ELR (cell line): ENCODE measurements at places on chromosomes 2 and 18.

DNA sequence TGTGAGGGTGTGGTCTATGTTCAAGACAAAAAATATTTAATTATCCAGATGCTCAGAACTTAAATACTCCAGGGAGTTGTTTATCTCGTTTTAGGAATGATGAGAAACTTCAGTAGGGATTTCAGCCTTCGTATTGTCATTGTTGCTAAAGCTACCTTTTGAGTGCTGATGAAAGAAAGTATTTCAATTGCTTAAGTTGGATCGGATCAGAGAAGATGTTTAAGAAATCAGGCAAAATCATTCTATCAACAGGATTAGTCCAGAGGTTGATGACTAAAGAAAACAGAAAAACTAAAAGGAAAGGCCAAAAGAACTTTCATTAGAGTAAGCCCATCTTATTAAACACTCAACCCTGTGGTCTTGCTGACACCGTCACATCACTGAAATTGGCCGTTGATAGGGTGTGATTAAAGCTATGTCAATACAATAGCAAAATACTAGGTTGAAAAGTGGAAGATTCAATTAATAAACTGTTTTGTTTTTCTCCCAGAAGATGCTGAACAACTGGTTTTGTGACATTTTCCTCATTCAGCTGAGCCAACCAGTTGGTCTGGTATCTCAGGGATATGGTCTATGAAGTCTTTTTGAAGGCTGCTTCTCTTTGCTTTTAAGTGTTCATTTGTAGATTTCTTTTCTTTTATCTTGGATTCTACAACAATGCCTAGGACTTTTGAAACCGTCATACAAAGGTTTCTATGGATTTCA, 551.7 kb downstream of the SLC4A3 start:
- DNase-seq: no peak

- DNase-seq: peak; percentile 45
These were observed 47.2 kb downstream of the RAD51AP2 start for GRCh38 chr2:17470855-17471641.

DNA sequence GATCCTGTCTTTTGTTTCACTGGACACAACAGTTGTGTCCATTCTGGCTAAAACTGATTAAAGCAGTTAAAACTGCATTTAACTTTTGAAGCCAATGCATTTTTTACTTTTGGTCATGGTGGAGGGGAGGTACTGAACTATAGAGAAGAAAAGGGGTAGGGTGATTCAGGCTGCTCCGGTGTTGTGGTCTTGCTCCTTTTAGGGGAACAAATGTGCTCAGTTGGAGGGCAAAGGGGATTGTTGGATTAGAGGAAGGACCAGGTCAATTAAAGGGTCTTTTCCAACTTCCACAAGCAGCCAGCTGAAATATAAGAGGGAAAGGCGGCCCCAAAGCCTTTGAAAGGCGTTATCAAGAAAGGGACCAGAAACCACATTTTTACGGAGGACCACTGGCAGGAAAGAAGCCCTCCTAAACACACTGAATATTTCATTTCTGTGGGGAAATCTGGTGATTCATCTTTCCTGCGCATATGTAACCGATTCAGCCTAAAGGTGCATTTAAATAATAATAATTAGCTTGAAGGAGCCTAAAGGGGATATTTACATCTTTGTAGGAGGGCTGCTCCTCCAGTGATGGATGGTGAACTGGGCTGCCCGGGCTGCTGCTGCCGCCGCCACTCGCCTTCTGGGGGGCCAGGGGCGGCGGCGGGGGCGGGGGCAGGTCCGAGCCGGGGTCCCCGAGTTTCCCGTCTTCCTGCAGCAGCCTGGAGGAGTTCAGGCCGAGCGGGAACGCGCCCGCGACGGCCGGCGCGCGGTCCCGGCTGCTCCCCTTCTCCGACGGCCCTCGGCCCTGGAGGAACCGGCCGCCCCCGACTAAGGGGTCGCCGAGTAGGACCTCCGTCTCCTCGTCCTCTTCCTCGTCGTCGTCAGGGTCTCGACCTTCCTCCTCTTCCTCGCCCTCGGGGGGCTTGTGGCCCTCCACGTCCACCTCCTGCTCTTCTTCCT, 5.2 kb downstream of the SKOR2 start:
- DNase-seq: no peak

- no peak for DNase-seq
These were observed 1832.9 kb upstream of the LRRTM1 start for GRCh38 chr2:82137441-82137840.

- no peak for DNase-seq
These were observed 76.0 kb upstream of the RBM44 start for GRCh38 chr2:237722616-237723015.

DNA sequence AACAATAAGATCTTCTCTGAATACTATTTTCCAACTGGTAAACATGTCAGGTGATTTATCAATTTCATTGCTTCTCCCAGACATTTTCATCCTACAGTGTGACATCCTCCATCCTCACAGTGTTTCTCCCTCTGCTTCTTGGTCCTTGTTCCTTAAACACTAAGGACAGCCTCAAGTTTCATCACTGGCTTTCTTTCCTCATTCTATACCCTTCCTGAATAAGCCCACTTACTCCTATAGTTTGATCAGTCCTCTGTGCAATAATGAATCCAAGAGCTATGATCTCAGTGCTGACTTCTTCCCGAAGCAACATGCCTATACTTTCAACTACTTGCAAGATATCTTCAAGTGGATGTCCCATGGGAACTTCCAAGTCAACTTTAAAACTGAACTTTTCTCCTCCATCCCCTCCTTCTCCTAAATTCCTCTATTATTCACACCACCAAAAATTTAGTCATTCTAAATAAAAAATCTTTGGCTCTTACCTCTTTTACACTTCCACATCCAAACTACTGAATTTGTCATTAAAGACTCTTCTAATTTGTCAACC, 87.6 kb downstream of the FAM228A start:
- no peak for DNase-seq

GRCh38 chr18:77015771-77016710, 116.5 kb downstream of the MBP start:
- no peak for DNase-seq

- no peak for DNase-seq
These were observed 71.8 kb upstream of the LRATD1 start for GRCh38 chr2:14560716-14561115.

DNA sequence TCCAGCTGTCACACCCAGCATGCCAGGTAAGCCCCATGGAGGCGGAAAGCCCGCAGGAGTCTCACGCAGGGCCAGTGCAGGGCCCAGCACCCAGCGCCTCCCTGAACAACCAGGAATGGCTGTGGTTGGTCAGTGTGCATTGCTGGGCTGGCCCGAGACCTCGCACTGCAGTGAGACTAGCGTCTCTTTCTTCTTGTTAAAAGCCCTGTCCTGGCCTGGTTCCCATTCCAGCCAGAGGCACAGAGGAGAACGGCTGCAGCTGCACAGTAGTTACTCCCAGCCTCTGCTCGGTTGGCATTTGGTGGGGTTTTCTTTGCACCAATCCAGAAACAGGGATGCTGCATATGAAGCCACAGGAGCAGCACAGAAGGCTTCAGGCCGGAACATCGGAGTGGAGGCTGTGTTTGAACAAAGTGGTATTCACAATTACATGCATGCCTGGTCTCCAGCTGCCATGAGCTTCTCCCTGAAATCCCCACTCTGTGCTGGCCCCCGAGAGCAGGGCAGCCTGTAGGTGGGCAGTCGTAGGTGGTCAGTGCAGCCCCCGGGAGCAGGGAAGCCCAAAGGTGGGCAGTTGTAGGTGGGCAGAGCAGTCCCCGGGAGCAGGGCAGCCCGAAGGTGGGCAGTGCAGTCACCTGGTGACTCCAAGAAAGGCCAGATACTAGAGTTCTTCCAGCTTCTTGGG, 163.7 kb upstream of the PXDN start:
- no peak for DNase-seq

- no peak for DNase-seq
These were observed 27.3 kb downstream of the VAPA start for GRCh38 chr18:9941103-9941502.

- DNase-seq: no peak
These were observed 120.0 kb downstream of the DOCK10 start for GRCh38 chr2:224922142-224922727.

DNA sequence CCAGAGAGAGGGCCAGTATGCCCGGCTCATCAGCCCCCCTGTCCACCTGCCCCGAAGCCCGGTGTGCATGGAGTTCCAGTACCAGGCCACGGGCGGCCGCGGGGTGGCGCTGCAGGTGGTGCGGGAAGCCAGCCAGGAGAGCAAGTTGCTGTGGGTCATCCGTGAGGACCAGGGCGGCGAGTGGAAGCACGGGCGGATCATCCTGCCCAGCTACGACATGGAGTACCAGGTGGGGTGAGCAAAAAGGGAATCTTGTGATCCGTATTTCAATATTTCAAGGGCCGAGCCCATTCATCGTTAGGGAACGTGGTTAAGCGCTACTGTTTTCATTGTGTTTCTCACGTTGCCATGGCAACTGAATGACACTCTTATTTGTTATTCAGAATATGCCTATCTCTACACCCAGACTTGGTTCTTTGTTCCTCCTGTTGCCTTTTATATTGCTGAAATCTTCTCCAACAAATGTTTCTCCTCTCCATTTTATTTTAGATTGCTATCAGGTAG, 81.5 kb downstream of the NRP2 start:
- DNase-seq: peak; percentile 61

DNA sequence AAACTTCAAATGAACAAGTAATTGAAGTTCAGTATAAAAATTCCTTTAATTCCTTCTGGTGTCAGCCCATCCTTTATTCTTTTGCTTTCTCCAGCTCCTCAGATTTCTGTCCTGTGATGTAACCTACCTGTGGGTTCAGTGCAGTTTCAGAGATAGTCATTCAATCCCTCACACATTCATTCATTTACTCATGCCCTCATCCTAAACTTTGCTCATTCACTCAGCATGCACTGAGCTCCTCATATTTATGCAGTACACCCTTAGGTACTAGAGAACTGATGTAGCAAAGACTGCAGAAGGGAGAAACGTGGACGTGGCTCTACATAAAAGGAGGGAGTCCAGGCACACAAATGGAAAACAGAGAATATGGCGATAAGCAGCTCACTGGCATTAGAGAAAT, 45.3 kb upstream of the STAT1 start:
- DNase-seq: no peak

- DNase-seq: no peak
These were observed 71.7 kb upstream of the TWIST2 start for GRCh38 chr2:238776003-238776760.

GRCh38 chr2:161178756-161179155, 18.5 kb downstream of the TANK start:
- DNase-seq: no peak

DNA sequence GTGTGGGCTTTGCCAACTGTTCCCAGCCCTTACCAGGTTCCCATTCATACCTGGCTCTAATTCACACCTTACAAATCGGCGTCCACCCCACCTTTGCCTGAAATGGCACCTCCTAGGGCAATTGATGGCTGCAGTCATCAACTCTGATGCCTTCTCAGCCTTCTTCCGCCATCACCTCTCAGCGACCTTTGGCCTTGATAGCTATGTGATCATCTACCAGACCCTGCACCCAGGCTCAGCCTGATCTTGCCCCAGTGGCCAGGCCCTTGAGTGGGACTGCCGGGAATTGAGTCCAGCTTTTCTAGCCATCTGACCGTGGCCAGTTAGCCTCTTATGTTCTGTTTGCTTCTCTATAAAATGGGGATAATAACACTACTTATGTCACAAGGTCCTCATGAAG, 32.5 kb downstream of the PSD4 start:
- DNase-seq: no peak

DNA sequence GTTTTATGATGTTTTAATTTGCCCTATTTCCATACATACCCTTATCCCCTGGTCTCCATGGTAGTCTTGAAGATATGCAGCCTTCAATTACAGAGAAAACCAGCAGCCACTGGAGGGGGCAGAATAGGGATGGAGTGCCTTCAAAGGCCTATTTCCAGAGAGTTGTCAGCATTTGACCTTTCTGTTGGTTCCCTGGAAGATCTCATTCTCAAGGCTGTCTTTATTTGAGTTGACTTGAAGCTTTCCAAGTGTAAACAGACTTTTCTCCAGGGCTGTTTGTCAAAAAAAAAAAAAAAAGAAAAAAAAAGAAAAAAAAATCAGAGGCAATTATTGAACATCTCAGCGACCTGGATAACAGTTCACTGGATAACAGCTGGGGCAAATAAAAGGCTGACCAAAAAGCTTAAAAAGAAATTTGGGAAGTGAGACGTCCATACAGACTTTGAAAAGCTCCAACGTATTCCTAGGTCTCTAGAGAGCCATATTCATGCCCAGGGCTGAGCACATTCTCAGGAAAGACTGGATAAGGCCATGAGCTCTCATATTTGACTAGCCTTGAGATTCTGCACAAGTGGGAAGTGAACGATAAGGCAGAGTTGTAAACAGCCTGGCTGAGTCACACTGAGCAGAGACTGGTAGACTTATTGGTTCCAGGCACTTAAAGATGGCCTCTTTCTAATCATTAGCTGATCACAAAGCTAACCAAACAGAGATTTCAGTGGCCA, 126.6 kb downstream of the VAPA start:
- peak; percentile 37 for DNase-seq
